ENCODE measurements at places on chromosomes 6 and 20. TPM values are rescaled to one million over a fixed set of nuclear protein-coding genes. Genes with fewer than 3 reads are reported as not detected.

IMPG1 gene
- total RNA-seq: not detected

SLC22A2 gene
- not detected for total RNA-seq

KCNK15 gene
- not detected for total RNA-seq

DNA sequence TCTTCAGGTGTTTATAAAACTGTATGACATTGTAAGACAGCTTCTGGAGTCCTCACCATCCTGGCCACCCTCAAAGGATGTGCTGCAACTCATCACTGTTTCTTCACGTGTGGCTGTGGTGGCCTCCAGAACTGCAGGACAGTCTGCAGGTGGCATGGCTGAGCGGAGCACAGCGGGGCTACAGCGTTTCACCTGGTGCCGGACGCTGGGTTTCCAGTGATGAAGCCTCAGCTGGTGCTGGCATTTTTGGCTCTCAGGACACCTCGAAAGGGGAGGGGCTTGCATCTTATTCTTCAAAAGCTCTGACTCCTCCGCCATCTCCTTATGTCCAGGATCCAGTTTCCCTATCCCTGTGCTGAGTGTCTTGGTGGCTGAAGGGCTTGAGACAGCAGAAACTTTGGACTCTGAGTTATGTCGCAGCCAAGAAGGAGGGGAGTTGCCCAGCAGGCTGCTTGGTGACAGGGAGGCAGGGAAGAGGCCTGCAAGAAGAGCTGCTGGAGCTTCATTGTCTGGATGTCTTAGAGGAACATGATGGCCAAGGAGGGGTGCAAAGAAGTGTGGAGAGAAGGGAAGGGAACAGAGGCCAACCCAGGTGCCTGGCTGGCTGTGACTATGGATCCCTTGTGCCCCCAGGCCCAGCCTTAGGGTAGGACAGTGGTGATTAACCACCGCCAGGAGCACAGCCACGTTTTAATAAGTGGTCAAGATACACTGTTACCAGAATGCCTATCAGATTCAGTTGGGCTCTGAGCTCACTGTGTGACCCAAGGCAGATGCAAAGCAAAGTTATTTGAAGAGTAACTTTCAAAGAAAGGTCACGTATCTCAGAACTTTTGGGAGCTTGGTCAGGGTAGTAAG, 58.7 kb downstream of the GTF2H5 start:
- no peaks in the 10 kb centered on the region for H3K36me3 ChIP-seq
- no peak overlapping the region for H3K27ac ChIP-seq
- peaks cover 6% of the 10 kb centered on the region for H3K4me1 ChIP-seq
- DNase-seq: no peak
- no peaks in the 10 kb centered on the region for H3K27me3 ChIP-seq

DNA sequence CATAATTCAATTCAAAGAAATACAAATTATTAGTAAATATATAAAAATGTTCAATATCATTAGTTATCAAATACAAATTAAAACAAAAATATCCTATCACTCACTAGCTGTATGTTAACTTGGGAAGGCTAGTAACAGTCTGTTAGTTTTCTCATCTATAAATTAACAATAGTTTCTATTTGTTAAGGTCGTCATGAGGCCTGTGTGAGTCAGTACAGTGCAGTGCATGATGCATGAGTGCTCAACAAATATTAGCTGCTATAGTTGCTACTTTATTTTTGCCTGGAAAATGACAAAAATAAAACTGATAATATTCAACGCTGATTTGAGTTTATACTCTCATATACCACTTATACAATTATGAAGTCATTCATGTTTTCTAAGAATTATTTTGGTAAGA, 401.6 kb upstream of the RUNX2 start:
- no peak overlapping the region for H3K27ac ChIP-seq
- no peak for DNase-seq
- H3K4me1 ChIP-seq: peaks cover 11% of the 10 kb centered on the region
- no peaks in the 10 kb centered on the region for H3K27me3 ChIP-seq

GRCh38 chr20:44031781-44032582, 117.3 kb downstream of the TOX2 start:
- no peaks in the 10 kb centered on the region for H3K36me3 ChIP-seq
- DNase-seq: no peak
- H3K27me3 ChIP-seq: no peaks in the 10 kb centered on the region
- H3K27ac ChIP-seq: no peak overlapping the region

- no peak overlapping the region for H3K4me3 ChIP-seq
- no peak for DNase-seq
- H3K27ac ChIP-seq: no peak overlapping the region
- H3K36me3 ChIP-seq: no peaks in the 10 kb centered on the region
- H3K27me3 ChIP-seq: no peaks in the 10 kb centered on the region
Measured at GRCh38 chr6:117167520-117168271, 97.7 kb upstream of the VGLL2 start.

DNA sequence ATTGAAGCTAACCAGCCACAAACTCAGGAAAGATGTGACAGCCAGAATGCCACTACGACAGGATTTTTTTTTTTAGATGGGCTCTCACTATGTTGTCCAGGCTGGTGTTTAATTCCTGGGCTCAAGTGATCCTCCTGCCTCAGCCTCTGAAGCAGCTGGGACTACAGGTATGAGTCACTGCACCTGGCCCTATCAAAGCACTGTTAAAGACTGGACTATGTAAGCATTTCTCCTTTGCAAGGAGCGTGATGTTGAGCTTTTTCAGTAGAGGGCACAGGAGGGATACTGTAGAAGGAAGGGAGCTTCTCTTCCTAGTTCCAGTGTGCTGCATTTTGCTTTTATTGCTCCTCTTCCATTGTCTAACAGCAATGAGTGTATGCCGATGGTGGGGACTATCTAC, 35.8 kb downstream of the ZBTB9 start:
- no peak overlapping the region for H3K4me3 ChIP-seq
- H3K27ac ChIP-seq: no peak overlapping the region

- peaks cover 24% of the 10 kb centered on the region for H3K4me1 ChIP-seq
- no peak overlapping the region for H3K4me3 ChIP-seq
- no peak overlapping the region for H3K27ac ChIP-seq
- no peak for DNase-seq
- H3K36me3 ChIP-seq: no peaks in the 10 kb centered on the region
- H3K27me3 ChIP-seq: no peaks in the 10 kb centered on the region
Measured at GRCh38 chr20:59013959-59014608, 5.1 kb upstream of the TUBB1 start.

GRCh38 chr6:115882174-115882573, 178.5 kb downstream of the FRK start:
- H3K36me3 ChIP-seq: no peaks in the 10 kb centered on the region
- no peak for DNase-seq
- H3K4me3 ChIP-seq: no peak overlapping the region
- H3K27me3 ChIP-seq: no peaks in the 10 kb centered on the region
- H3K4me1 ChIP-seq: no peaks in the 10 kb centered on the region

- no peak for DNase-seq
- H3K4me1 ChIP-seq: no peaks in the 10 kb centered on the region
- H3K4me3 ChIP-seq: no peak overlapping the region
- H3K27me3 ChIP-seq: no peaks in the 10 kb centered on the region
- H3K27ac ChIP-seq: no peak overlapping the region
Measured at GRCh38 chr6:168602576-168602975, 161.6 kb downstream of the SMOC2 start.
